ENCODE measurements at places on chromosomes 11 and 22.
A peak's percentile ranks its signal among the peaks of the same experiment; 100 is the strongest.

DNA sequence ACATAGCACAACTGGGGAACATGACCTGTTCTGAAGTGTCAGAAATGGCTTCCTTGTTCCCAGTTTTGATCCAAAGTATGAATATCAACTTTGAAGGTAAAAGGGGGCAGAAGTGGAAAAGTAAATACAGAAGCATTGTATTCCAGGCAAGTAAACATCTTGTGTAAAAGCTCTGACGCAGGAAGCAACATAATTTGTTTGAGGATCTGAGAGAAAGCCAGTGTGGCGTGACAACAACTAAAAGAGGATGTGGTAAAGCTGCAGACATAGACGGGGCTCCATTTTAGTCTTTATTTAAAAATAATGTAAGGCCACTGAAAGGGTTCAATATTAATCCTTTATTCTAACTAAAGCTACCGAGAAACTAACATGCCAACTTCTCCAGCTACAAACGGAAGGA, 310.2 kb downstream of the DLG2 start:
- DNase-seq = no peak

GRCh38 chr11:2127482-2128129, 11.6 kb downstream of the IGF2 start:
- no peak for DNase-seq

DNA sequence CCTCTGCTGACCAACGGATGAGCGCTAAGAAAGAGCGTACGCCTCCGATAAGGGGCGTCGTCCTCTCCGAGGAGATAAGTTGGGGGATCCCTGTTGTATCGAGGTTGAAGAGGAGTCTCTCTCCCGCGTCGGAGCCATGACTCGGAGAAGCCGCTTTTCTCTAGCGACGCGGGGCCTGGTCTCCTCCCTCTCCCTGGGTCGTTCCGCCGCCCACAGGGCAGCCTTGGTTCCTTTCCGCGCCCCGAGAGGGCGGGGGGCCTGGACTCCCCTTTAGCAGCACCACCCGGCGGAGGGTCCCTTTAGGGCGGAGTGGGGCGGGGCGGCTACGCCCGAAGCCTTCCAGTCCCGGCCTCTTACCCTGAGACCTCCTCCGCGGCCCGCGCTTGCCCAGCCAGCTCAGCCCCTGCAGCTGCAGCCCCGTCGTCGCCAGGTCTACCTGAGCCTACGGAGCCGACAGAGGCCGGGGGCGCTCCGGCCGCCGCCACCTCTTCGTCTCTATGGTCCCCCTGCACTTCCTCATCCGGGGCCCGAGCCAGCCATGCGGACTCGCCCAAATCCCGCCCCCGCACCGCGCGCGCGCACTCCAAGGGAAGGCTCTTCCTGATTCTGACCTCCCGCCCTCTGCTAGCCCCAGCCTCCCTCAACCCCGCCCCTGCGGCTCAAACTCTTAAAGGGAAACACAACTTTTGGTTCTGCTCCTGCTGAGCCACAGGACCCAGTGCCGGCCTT, at the start of gene PRR14L:
PRR14L (minus strand) TSS at position 497 of the 729 bp plus-strand sequence. CDS start 11,272 bp downstream, outside the sequence.
- DNase-seq = peak; percentile 99

- DNase-seq = no peak
Observed at GRCh38 chr22:37260155-37260795, 16.2 kb upstream of the RAC2 start.

- DNase-seq = no peak
Observed at GRCh38 chr11:40099426-40100161, 1359.9 kb downstream of the LRRC4C start.

GRCh38 chr11:128803011-128803410, 64.1 kb downstream of the KCNJ1 start:
- DNase-seq = no peak
